Suprapubic skin (tissue), 4 donors: ENCODE measurements at places on chromosomes 12 and 14.

DNA sequence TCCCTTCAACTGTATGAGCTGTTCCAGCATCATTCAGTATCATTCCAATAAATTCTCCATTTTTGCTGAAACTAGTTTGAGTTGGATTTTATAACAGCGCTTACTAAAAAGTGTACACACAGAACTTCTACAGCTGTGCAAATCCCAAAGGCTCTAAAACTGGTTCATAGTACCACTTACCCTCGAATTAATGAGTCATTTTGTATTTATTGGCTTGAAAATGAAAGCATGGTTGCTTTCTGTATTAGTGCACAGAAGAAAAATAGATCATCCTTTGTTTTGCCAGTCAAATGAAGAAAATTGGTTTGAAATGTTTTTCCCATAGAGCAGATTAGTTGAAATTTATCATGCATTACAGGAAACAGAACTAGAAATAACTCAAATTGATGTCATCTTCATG lies 268.3 kb upstream of the CPNE8 start:
- no peaks in the 10 kb centered on the region for H3K4me1 ChIP-seq
- H3K27ac ChIP-seq: no peak overlapping the region
- H3K27me3 ChIP-seq: no peaks in the 10 kb centered on the region
- H3K4me3 ChIP-seq: no peak overlapping the region

DNA sequence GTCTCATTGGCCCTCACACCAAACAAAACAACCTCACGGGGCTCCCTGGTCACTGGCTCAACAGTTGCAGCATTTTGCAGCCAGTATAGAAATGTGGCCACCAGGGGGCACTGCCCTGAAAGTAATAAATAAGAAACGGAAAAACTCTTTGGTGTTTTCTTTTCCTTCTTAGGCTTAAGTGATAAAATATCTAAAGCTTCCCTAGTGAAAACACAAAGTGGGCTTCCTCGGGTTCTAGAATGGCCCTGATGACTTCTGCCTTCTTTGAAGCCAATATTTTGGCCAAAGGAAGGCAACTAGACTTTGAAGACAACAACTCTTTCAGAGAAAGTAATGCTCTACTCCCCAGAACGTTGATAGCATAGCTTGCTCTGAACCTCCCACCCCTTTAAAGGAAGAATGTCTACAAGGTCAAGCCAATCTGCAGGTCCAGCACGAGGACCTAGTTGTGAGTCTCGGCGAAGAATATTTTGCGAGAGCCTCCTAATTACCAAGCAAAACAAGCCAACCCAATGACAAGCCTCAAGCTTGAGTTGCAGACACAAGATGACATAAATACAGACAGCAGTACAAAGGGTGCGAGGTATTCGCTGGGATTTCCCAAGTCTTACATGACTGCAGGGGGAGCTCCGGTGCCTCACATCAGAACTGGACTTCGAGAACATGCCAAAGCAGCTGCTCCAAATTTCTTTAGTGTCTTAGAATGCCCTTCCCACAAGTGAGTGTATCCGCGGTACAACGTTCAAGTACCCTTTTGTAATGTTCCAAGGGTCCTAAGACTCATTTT lies 2.6 kb downstream of the ITPK1 start:
- no peak overlapping the region for H3K27ac ChIP-seq
- H3K36me3 ChIP-seq: no peaks in the 10 kb centered on the region
- peak overlapping the region; percentile 85 for H3K4me3 ChIP-seq
- H3K27me3 ChIP-seq: no peaks in the 10 kb centered on the region
- peaks cover 31% of the 10 kb centered on the region for H3K4me1 ChIP-seq

DNA sequence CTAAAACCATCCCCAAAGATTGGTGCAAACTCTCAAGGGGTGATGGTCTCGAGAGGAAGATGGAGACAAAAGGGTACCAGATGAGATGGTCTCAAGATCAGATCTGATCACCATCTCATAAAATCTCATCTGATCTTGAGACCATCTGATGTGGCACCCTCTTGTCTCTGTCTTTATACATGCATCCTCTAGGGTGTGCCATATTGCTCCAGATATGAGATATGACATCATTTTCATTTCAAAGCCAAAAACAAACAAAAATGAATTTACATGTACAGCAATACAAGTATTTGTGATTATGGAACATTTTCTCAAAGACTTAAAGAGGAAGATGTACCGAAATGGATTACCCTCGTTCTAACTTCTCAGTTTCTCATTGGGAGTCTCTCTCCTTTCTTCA lies 787.2 kb downstream of the GALC start:
- no peaks in the 10 kb centered on the region for H3K4me1 ChIP-seq
- no peak overlapping the region for H3K4me3 ChIP-seq
- no peak overlapping the region for H3K27ac ChIP-seq
- no peaks in the 10 kb centered on the region for H3K27me3 ChIP-seq

DNA sequence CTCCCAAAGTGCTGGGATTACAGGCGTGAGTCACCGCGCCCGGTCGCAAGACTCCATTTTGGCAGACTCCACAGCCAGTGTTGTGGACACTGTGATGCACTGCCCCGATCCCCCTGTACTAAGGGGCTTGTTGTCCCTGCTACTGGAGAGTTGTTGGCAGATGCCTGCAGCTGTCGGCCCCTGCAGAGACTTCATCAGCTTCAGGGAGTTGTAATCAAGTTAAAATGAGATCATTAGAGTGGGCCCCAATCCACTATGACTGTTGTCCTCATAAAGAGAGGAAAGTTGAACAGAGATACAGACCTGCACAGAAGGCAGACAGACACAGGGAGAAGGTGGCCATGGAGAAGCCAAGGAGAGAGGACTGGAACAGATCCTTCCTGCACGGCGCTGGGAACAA lies 23.7 kb upstream of the TUBA1A start:
- H3K36me3 ChIP-seq: no peaks in the 10 kb centered on the region
- peaks cover 10% of the 10 kb centered on the region for H3K4me1 ChIP-seq
- H3K27ac ChIP-seq: no peak overlapping the region
- DNase-seq: no peak
- no peak overlapping the region for H3K4me3 ChIP-seq

DNA sequence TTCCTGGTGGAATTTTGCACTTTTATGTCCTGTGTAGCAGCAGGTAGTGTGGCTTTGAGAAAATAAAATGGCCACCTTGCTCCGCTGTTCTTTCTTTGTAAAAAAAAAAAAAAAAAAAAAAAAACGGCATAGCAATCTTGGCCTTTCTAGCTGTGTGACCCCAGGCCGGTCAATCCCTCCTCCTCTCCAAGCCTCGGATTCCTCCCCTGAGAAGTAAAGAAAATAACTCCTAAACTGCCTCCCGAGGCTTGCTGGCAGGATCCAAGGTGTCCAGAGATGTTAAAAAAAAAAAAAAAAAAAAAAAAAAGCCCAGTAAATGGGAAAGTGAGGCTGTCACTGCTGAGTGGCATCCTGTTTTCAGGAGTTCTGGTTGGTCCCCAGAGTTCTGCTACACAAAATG lies 23.9 kb upstream of the MAP1LC3B2 start:
- H3K36me3 ChIP-seq: no peaks in the 10 kb centered on the region
- H3K4me1 ChIP-seq: peaks cover 50% of the 10 kb centered on the region
- no peaks in the 10 kb centered on the region for H3K27me3 ChIP-seq
- H3K27ac ChIP-seq: no peak overlapping the region
- DNase-seq: no peak

DNA sequence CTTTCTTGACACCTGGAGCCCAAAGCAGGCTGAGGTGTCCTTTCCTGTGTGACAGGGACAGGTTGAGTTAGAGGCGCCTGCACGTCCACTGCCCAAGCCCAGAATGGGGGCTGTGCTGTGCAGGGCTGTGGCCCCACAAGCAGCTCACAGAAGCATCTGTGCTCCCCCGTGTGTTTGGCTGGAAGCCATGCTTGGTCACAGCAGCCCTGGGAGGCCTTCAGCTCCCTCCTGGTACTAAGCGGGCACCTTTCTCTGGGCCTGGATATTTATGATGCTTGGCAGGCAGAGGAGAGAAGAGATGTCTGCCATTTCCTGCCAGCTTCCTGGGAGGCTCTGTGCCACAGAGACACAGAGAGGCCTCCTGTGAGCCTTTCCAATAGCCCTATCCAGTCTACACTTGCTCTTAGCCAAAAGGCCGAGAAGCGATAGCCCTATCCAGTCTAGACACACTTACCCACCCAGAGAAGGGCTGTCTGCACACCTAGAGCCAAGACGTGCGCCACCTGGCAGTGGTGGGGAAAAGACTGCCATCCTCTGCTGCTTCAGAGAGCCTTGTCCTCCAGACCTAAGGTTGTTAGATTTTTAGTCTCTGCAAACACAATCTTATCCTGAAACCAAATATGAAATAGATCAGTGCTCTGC lies 117.4 kb downstream of the GCH1 start:
- no peaks in the 10 kb centered on the region for H3K4me1 ChIP-seq
- no peak overlapping the region for H3K4me3 ChIP-seq
- H3K27me3 ChIP-seq: no peaks in the 10 kb centered on the region
- no peak for DNase-seq
- H3K36me3 ChIP-seq: peaks cover 40% of the 10 kb centered on the region

- H3K27ac ChIP-seq: no peak overlapping the region
- no peak for DNase-seq
- no peak overlapping the region for H3K4me3 ChIP-seq
- no peaks in the 10 kb centered on the region for H3K27me3 ChIP-seq
- no peaks in the 10 kb centered on the region for H3K36me3 ChIP-seq
Measured at GRCh38 chr12:24760162-24760561, 188.7 kb downstream of the BCAT1 start.

DNA sequence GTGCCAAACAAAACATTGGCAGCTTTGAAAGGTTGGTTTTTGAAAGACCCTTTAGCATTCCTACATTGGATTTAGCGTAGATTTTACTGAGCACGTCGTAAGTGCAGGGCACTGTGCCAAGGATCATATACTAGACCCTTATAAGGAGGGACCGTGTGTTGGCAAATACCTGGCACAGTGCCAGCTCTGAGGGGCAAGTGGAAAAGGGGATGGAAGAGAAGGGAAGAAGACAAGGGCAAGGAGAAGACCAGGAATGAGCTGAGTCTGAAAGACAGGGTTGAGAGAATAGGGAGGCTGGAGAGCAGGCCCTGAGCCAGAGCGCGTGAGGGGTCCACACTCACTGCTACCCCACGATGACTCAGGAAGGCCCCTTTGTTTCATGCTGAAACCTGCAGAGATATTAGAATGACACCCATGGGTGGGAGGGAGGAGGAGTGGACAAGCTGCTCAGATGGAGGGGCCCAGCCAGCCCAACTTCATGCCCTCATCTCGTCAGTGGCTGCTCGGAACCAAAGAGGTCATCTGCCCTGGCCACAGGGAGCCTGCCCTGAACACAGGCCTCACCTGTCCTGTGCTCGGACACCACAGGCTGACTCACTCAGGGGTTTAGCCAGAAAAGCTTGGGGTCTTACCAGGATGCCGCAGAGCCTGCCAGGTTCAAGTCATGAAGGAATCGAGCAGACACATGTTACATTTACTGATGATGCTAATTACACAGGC lies 25.0 kb downstream of the RAB35 start:
- peaks cover 11% of the 10 kb centered on the region for H3K4me1 ChIP-seq
- no peak overlapping the region for H3K4me3 ChIP-seq

DNA sequence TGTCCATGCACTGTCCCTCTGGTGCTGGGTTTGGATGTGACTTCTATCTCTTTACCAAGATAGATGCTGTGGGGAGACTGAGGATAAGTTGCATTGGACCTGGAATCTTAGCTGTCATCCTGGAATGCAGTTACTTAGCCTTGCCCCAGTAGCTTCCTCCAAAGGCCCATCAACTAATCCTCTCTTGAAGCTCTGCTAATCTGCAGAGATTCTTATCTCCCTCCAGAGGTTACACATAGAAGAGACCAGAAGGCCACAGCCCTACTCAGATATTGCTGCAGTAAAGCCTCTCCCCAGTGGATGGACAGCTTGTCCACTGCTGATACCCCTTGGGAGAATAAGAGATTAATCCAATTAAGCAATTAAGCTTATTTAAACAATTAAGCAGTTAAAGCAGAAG lies 867.2 kb downstream of the BCL11B start:
- H3K4me3 ChIP-seq: no peak overlapping the region
- H3K27me3 ChIP-seq: no peaks in the 10 kb centered on the region
- no peaks in the 10 kb centered on the region for H3K4me1 ChIP-seq
- DNase-seq: no peak
- H3K27ac ChIP-seq: no peak overlapping the region
